Liver (tissue), 10 donors: ENCODE measurements at places on chromosomes 4 and X.

GRCh38 chr4:122577808-122578781 is 42.8 kb downstream of the IL21 start:
- DNase-seq: no peak

DNA sequence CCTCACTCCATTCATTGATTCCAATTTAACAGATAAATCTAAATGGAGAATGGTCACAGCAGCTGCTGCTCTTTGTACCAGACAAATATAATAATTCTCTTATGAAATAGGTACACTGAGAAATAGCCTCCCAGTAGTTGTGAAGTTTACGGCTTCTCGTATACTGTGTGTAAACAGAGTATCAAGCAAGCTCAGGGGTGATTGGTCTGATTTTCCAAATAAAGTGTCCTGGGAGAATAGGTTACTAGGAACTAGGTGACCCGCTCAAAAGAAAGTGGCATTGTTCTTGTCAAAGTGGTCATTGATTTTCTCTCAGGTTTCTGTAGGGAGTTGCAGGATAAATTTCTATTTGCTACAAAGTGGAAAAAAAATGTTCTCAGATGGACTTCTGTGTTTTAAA is 838.2 kb downstream of the RAPGEF2 start:
- no peak for DNase-seq

DNA sequence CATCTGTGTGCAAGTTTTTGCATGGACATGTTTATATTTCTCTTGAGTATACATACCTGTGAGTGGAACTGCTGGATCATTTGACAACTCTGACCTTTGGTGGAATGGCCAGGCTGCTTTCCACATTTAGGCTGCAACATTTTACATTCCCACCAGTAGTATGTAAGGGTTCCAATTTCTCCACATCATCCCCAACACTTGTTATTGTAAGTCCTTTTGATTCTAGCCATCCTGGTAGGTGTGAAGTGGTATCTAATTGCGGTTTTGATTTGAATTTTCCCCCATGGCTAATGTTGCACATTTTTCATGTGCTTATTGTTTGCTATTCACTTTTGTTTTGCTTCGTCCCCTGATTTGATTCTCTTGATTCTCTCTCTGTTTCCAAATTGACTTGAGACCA is 16.4 kb downstream of the DLG3 start:
- DNase-seq: no peak

GRCh38 chr4:3685081-3685645 is 81.0 kb upstream of the ADRA2C start:
- DNase-seq: no peak

DNA sequence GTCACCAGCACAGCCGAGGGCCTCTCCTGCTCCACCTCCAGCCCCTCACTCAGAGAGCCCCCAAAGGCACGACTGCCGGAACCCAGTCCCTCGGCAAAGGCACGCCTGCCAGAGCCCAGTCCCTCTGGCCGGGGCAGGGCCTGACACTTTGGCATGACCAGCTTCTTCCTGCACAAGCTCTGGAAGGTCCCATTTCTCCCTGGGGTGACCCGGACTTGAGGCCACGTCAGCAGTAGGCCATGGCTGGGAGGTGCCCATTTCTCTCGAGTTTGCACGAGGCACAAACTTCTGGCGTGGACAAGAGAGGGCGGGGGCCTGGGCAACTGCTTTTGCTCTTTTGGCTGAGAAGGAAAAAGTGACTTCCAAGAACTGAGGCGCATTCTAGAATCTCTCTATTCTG is 62.2 kb upstream of the GPR78 start:
- no peak for DNase-seq
